Stomach (tissue), 19 donors: ENCODE measurements at places on chromosomes 5 and 9. TPM values are rescaled to one million over a fixed set of nuclear protein-coding genes. Genes with fewer than 3 reads are reported as not detected.

PCA3 gene
- not detected for total RNA-seq

MARVELD2 gene
- total RNA-seq: 5.3 TPM

PIP5K1B gene
- 2.3 TPM for total RNA-seq

- peaks cover 6% of the 10 kb centered on the region for H3K36me3 ChIP-seq
- DNase-seq: no peak
- H3K27ac ChIP-seq: no peak overlapping the region
- H3K4me3 ChIP-seq: no peak overlapping the region
- no peaks in the 10 kb centered on the region for H3K27me3 ChIP-seq
- no peaks in the 10 kb centered on the region for H3K4me1 ChIP-seq
Measured at GRCh38 chr9:123654994-123655637, 274.8 kb downstream of the DENND1A start.

- H3K4me1 ChIP-seq: no peaks in the 10 kb centered on the region
- H3K27ac ChIP-seq: no peak overlapping the region
- H3K27me3 ChIP-seq: no peaks in the 10 kb centered on the region
Measured at GRCh38 chr9:132040808-132041207, 38.9 kb downstream of the MED27 start.
